ENCODE measurements at places on chromosomes 12 and 14. TPM values are rescaled to one million over a fixed set of nuclear protein-coding genes. Genes with fewer than 3 reads are reported as not detected.

Gene LIN7A
- 10.4 TPM for polyA plus RNA-seq

Gene LAG3
- polyA plus RNA-seq, result 0.81 TPM

DNA sequence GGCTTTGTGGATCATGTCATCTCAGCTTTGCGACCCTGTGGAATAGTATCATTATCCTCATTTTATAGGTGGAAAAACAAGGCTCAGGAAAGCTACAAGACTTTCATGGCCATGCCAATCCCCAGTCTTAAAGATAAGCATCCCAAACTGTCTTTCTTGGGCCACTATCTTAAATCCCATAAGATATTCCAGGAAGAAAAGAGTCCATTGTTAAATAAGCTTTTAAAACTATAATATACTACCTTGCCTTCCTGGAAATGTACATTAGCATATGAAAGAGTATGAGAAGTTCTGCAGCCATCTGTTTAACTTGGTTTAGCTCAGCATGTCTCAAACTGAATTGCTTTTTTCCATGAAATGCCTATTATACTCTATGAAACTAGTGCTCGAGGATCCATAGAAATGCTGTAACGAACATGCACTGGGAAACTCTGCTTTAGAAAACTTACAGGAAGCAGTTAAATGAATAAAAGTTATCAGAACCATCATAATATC, 77.1 kb downstream of the B4GALNT3 start:
- no peak for DNase-seq

- no peak for DNase-seq
Observed at GRCh38 chr12:81253360-81253759, 175.5 kb downstream of the ACSS3 start.

DNA sequence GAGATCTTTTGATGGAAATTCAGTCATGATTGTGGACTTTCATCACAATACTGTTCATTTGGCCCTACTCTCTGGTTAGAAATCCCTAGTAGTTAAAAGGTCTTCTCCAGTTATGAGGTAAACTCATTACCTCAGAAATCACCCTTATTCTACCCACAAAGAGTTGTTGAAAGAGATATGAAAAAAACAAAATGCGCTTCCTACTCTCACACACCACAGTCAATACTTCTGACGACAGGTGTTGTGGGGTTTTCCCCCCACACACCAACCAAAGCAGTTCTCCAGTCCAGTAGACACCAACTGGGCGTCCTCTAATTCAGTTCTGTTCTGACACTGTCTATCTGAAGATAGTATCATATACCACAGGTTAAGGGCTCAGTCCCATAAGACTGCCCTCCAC, 54.9 kb downstream of the TRMT5 start:
- no peak for DNase-seq

All from brain (organoid and tissue), 16 donors.